Activated gamma-delta T cell treated with anti-CD3 and anti-CD28 coated beads, Interleukin-2, amount 50 U/mL, for 16 hours (primary cell): ENCODE measurements at places on chromosomes 7 and 10.
A peak's percentile ranks its signal among the peaks of the same experiment; 100 is the strongest.

GRCh38 chr7:114413761-114414155, 857 bp upstream of the FOXP2 start:
- DNase-seq: no peak

DNA sequence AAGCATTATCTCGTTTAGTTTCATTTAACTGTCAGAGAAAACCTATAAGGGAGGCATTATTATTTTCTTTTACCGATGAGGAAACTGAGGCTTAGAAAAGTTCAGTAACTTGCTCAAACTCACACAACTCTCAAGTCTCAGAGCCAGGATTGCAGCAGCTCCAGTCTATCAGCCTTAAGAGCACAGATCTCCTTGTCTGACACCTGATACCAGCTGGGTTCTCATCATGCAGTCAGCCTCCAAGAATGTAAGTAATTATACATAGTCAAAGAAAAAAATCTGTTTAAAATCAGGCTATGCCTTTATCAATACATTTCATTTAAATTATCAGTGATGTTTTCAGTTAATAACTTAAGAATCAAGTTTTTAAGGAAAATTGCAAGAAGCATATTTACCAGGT, 236.6 kb upstream of the TCF7L2 start:
- DNase-seq: no peak

DNA sequence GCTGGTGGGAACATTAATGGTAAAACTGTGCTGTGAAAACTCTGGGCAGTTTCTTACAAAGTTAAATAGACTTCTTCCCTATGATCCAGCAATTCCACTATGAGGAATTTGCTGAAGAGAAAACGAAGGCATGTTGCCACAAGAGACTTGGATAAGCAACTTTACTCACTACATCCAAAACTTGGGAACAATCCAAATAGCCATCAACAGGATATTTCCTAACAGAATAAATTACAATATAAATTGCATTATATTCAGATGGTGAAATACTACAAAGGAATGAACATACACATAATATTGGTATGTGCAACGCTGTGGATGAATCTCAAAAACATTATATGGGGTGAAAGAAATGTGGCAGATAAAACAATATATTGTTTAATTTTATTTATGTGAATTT, 21.4 kb upstream of the MKI67 start:
- no peak for DNase-seq

GRCh38 chr7:3267966-3268690, 32.9 kb upstream of the SDK1 start:
- DNase-seq: no peak

DNA sequence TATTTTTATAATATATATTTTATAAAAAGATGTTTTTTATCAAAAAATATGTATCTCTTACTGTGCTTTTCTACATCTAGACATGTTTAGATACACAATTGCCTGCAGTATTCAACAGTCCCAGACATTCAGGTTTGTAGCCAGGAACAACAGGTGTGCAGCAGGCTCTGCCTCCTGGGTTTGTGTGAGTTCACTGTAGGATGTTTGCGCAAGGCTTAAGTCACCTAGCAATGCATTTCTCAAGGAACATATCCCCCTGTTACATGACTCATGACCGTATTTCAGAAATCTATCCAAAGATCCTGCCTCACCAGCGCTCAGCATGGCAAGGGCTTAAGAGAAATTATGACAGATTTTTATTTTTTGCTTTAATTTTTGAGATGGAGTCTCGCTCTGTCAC, 41.5 kb downstream of the PITRM1 start:
- DNase-seq: no peak

DNA sequence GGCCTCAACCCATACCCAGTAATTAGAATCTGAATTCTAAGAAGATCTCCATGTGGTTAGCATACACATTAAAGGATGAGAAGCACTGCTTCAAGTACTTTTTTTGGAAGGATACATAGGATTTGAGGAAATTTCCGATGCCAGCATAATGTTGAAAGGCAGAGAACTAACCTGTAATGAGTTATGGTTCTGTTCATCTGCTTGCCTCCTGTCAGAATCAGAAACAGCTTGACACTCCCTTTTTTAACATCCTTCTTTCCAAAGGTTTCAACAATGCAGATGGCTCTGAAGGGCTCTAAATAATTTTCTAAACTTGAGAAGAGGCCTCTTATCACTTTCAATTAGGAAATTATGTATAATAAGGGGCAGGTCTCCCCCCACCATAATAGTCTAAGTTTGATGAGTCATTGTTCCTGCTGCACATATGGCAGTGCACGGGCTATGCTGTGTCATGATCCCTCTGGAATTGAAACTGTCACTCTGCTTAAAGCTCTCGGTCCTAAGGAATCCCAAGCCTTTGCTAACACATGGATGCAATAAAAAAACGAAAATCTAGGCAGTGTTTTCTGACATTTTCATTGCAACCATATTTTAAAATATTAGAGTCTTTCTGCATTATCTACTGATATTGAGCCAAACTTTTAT, 291.2 kb upstream of the FZD1 start:
- DNase-seq: no peak

DNA sequence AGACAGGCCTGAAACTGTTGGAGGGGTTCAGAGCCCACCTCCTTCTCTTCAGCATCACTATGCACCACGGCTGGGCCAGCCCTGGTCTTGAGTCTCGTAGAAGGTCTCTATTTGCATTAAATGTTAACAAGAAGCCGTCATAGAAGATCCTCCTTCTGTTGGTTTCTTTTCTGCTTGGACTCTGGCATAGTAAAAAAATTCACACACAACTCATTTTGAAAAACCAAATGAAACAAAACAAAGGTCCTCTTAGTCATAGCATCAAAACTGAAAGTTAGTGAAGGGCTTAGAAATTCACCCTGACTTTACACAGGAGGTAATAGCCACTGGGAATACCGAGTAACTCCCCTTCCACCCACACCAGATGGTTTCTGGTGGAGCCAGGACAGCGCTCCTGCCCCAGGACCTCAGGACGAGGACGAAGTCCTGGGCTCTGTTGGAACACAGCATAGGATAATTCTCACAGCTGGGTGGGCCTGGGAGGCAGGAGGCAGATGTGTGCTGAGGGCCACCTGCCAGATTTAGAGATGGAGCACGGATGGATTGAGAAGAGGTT, 248.4 kb upstream of the KLF6 start:
- DNase-seq: no peak

- peak; percentile 40 for DNase-seq
Observed at GRCh38 chr7:100583132-100584053, 2.5 kb downstream of the LRCH4 start.

- no peak for DNase-seq
Observed at GRCh38 chr10:99522470-99523250, 10.1 kb upstream of the NKX2-3 start.

DNA sequence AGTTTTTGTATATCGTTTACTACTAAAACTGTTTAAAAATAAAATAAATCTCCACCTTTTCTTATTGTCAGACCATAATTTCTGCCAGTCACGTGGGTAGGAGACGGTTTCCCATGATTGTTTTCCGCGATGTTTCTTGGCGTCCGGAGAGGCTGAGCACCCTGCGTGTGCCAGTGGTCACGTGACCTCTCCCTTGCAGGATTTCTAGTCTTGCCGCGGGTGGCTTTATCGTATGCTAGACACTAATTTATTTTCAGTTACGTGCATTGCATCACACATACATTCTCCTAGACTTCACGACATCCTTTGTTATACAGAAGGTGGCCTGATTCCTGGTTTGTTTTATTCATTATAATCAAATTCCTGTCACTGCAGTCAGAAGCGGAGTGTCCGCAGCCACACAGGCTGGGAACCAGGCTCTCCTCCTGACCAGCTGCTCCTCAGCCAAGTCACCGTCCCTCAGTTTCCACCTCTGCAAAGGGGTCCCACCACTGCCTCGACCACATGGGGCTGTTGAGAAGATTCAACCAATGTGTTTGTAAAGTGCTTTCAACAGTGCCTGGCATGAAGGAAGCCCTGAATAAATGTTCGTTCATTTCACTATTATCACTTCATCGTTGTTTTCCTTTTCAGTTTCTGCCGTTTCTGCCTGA, 203.2 kb upstream of the PPP2R2D start:
- no peak for DNase-seq

- DNase-seq: no peak
Observed at GRCh38 chr10:78715435-78715834, 353.3 kb upstream of the ZMIZ1 start.

DNA sequence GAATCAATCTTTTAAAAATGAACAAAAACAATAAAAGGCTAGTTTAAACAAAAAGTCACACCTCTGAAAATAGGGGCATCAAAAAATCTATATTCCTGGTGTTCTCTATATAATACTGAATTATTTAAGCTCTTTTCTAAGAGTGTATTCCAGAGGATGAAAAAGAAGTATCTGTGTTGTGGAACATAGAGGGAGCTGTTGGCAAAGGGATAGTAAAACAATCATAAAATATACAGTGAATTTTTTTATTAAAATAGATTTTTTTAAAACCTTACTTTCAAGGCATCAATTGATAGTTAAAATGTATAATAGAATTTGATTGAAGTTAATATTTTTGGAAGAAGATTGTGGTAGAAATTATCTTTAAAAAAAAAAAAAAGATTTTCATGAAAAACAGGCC, 1409.1 kb upstream of the CELF2 start:
- no peak for DNase-seq

GRCh38 chr10:74380795-74381194, 229.8 kb downstream of the ADK start:
- DNase-seq: no peak

GRCh38 chr10:118800920-118801319, 46.1 kb upstream of the CACUL1 start:
- no peak for DNase-seq

DNA sequence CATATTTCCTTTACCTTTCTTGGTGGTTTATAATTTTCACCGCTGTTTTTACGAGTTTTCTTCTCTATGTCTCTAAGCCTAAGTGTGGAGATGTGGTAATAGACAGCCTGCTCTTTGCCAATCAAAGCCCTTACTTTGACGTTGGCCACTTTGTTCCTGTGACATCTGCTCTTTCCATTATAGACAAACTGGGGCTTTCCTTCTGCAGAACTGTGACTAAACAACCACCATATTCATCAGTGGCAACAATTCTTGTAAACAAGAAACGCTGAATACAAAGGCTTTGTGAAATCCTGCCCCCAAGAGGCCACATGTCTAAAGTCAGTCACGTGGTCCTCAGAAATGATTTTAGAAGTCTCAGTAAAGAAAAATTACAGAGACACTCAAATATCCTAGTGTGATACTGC, 59.6 kb upstream of the CAPZA2 start:
- DNase-seq: no peak

DNA sequence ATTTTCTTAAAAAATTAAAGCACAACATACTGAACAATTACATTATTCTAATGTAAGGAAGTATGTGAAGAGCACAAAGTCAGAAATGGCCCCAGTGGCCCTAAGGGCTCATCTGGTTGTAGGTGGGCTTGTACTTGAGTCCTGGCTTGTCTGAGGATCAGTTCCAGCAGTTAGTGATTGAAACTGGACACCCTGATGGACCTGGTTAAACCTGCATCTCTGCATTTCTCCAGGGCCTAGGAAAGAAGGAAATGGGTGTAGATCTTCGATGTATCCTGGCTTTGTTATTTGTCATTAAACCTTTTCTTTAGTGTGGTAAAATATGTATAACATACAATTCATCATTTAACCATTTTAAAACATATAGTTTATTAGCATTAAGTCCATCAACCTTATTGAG, 9.7 kb upstream of the AKR1C2 start:
- DNase-seq: no peak
